Activated CD4-positive, alpha-beta T cell treated with anti-CD3 and anti-CD28 coated beads, Interleukin-2, amount 10 ng/mL, durations not matched to agents 7 days and 5 days (primary cell): ENCODE measurements at places on chromosomes 1 and 21. TPM values are rescaled to one million over a fixed set of nuclear protein-coding genes. Genes with fewer than 3 reads are reported as not detected.

DNA sequence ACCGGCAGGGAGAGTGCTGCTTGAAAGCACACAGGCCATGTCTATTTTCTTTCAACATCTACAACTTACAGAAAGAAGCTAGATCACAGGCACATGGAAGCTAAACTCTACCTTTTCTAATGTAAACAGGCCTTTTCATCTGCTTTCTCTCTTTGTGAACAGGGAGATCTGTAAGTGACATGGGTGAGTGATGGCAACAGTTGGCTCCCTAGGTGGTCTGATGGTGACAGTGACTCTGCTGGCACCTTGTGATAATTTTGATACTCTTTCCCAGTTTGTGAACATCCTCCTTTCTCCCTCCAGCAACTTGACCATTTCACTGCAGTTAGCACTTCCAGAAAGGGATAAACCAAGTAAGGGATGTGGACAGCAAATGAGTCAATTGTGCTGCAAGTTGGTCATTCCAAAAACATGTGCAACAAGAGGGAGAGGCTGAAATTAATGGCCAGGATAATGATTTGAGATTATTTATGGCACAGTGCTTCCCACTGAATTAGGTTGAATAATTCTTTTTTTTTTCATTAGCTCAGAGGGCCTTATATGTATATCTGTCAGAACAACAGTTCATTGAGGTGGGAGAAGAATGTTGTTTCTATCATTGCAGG is 89.5 kb downstream of the XCL2 start:
- no peak for DNase-seq

DNA sequence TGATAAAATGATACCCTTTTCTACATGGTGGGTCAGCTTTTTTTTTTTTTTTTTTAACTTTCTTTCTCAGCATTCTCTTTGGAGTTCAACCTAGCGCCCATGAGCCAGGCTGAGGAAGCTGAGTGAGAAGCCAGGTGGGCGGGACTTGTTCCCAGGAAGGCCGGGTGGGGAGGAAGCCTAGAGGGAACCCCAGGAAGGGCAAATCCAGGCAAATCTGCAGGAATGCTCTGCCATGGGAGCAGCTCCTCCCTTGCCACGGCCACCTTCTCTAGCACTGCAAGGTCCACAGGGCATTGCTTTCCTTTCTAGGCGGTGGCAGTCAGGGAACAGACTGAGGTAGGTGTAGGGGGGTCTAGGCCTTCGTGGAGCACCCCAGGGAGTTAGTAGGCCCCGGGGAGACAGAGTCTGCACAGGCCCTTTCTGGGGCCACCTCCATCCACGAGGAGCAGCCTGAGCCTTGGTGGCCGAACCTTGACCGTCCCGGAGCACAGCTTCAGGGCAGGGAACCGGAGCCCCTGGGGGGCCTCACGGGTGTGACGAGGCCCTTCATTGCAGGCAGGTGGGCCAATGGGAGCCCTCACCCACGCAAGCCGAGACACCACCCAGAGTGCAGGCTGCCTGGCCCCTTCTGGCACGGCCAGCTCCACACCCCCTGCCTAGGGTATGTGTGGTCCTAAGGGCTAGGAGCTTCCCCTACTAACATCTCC is 18.2 kb upstream of the CCDC27 start:
- DNase-seq: no peak

DNA sequence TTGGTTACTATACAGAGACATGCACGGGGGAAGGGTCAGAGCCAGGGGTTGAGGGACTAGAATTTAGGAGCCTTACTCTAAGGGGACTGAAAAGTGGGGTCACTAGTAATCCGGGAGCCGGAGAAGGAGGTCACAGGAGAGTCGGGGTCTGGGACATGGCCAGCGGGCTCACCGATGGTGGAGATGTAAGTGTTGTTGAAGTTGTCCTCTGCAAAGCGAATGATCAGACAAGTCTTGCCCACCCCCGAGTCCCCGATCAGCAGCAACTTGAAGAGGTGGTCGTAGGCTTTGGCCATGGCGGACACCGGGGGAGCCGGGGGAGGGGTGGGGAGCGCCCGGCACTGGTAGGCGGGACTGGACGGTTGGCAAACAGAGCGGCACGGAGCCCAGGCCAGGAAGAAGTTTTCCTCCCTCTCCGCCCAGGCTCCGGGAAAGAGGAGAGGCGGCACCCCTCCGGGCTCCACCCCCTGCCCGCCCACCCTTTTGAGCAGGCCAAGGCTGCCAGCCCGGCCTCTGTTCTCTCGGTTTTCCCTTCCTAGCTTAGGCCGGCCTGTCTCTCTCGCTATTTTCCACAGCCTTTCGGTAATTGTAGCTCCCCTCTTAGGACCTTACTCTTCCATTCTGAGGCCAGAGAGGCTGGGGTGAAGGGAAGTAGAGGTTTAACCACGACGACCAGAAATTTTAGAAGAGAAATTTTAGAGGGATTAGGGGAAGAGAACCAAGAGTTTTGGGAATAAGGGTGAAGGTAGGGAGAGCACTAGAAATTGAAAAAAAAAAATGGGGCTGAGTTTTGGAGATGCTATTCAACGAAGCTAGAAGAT is at the start of gene RAB13:
Gene RAB13, minus strand, starts transcription at position 399 of the 821 bp plus-strand sequence. Its CDS starts 103 bp downstream, at position 296.
- no peak for DNase-seq

DNA sequence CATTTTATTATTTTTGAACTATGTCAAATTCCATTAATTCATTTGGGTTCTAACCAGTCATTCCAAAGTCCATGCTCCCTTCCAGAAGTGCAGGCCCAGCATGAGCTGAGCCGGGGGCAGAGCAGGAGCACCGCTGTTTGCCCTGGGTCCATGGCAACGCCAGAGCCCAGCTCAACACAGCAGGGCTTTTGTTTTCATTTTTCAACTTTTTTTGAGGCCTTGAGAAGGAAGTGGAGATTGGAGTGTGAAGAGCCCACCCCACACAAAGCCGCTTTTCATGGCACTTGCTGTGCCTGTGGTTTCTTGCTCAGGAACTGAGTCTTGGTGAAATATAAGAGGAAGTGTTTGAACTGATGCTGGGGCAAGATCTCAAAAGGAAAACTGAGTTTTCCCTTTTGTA is 13.2 kb upstream of the PRMT2 start:
- DNase-seq: peak; percentile 66

- DNase-seq: peak; percentile 63
Measured at GRCh38 chr1:198638894-198639635, at the start of gene PTPRC. Gene PTPRC, plus strand, starts transcription at chr1:198639040. Its CDS starts 229 bp downstream, at chr1:198639269.

DNA sequence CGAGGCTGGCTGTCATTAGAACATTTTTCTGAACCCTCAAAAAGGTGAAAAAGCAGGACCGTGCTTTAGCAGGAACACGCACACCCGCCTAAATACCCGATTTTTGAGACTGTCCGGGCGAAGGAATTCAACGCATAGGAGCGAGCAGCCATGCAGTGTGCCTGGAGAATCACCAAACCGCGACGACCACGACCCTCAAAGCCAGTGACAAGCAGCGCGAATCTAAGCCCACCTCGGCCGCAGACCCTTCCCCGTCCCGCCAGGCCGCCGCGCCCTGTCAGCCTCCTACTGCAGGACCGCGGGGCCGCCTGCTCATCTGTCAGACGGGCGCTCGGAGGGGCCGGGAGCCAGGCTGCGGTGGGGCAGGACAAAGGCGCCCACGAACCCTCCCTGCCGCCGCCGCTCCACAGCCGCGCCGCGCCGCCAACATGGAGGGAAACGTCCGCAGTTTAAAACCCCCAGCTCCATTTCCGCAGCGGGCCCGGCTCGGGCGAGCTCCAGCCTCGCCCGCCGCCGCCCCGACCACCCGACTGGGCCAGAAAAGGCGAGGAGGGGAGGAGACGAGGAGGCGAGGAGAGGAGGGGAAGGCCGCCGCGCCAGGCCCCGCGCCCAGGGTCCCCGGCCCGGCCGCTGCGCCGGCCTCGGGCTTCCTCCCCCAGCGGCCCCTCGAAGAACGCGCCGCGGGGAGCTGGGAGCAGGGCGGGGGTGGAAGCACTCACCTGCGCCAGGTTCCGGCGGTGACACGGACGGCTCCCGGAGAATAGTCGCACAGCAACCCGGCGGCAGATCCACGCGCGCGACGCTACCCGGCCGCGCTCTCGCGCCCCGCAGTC is at the start of gene LBR:
Gene LBR, minus strand, starts transcription at position 804 of the 833 bp plus-strand sequence. CDS start 3,963 bp downstream, outside the sequence.
- no peak for DNase-seq

- no peak for DNase-seq
Measured at GRCh38 chr1:198918920-198919319, 280.1 kb downstream of the PTPRC start.

DNA sequence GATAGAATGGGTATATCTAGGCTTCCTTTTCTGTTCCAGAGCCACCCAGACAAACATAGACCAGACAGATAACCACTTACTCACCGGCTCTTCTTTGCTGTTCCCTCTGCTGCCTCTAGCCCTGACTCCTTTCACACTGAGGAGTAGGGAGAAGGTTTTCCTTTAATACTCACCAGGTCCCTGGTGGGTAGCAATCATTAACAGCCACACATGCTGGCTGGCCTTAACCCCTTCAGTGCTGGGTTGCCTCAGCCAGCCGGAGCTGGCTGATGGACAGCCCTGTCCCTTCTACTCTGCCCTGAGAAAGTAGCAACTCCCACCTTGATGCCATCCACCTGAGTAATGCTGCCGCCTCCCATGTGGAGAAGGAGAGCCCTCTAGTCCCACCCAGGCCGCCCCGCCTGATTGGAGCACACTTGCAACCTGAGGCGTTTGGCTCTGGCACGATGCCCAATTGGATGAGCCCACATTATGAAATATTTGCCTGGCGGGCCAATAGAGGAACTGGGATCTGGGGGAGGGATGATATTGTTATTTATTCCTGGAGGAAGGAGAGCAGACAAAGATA is 71.6 kb downstream of the PLEKHA6 start:
- DNase-seq: no peak

- no peak for DNase-seq
Measured at GRCh38 chr1:85940656-85941306, 215.8 kb downstream of the COL24A1 start.

DNA sequence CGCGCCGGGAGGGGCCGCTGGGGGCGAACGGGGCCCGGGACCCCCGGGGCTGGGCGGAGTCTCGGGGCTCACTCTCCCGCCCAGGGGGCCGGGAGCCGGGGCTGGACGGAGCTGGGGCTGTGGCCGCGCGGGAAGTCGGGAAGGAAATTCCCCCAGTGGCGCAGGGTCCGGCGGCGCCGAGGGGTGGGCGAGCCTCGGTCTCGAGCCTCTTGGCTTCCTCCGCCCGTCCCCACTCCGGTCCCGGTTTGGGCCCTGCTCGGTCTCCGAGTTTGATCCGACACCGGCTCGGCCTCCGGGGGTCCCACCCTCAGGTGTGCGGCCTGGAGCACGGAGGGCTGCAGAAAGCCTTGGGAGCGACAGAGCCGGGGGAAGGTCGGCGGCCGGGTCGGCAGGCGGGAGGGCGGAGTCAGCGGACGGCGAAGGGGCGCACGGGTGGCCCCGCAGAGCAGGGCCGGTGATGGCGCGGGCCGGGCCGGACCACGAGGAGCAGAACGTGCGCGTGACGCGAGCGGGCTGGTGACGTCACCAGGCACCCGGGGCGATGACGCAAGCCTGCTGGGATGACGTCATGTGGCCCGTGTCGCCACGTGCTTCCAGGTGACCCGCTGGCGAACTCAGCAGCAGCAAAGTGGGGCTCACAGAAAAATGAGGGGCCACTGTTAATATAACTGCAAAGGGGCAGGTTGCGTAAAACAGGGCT is 610 bp upstream of the HES4 start:
- DNase-seq: peak; percentile 59

Gene ISG15
- total RNA-seq: 237 TPM

Gene TTC24
- 2.9 TPM for total RNA-seq

Gene NTNG1
- not detected for total RNA-seq

Gene KANK4
- total RNA-seq: not detected

Gene TAL1
- total RNA-seq: not detected

Gene LMX1A
- not detected for total RNA-seq

Gene PDC
- not detected for total RNA-seq

Gene TACSTD2
- total RNA-seq: not detected

Gene TMEM61
- total RNA-seq: not detected
